ENCODE measurements at places on chromosomes 1 and 21. TPM values are rescaled to one million over a fixed set of nuclear protein-coding genes. Genes with fewer than 3 reads are reported as not detected.

The PLEKHA6 gene
- total RNA-seq = 1.9 TPM

The RGS18 gene
- total RNA-seq = not detected

The ZMYND12 gene
- 0.63 TPM for total RNA-seq

The S100A7A gene
- not detected for total RNA-seq

The C1orf115 gene
- total RNA-seq = 20.4 TPM

The FCMR gene
- 1.1 TPM for total RNA-seq

The CHD5 gene
- not detected for total RNA-seq

The DESI2 gene
- total RNA-seq = 41.3 TPM

The TENT5C gene
- 0.92 TPM for total RNA-seq

The FCRL1 gene
- not detected for total RNA-seq
